Femur (tissue), 1 donor: ENCODE measurements at places on chromosomes 11 and 22.
A peak's percentile ranks its signal among the peaks of the same experiment; 100 is the strongest.

GRCh38 chr11:63720611-63721010 lies 39.3 kb downstream of the RTN3 start:
- DNase-seq: no peak

- DNase-seq: no peak
These were observed 198.8 kb downstream of the HIPK3 start for GRCh38 chr11:33455867-33456463.

DNA sequence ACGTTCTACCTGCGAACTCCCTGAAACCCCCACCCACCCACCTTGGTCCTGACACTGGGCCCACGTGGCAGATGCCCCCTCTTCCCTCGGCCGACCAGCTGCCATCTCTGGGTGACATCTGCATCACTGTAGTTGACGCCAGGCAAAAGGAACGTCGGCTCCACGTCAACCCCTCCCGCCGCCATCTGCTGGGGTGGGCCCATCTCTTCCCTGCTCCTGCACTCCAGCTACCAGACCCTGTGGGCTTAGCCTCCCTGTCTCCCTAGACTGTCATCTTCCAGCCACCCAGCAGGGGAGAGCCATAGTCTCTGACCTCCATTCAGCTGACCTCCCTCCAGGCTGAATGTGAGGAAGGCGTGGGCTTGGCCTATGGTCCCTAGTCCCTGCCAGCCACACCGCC lies 21.4 kb downstream of the CHID1 start:
- DNase-seq: no peak

DNA sequence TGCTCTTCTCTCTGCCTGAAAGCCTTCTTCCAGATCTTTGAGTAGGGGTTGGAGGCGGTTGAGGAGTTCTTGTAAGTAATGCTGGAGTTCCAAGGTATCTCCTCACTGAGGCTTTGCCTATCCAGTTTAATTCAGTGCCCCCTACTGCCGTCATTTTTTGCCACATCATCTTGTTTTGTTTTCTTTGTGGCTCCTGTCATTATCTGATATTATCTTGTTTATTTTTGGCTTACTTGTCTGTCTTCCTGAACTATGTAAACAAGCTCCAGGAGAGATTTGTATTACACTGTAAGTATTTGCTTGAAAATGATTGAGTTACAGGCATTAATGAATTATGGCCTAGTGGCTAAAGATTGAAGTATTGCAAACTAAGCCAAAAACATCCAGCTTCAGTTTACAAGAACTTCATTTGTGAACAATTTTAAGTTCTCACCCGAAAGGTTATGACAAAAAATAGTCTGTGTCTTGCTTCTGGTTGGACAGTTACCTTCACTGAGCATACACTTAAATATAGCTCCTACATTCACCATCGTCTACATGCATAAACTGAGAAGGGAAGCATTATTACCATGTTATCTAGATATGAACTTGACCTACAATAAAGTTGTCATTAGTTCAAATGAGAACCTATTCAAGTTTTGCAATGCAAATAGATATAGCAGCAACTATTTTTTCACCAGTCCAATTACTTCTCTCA lies 154.8 kb downstream of the ARHGAP42 start:
- DNase-seq: no peak

DNA sequence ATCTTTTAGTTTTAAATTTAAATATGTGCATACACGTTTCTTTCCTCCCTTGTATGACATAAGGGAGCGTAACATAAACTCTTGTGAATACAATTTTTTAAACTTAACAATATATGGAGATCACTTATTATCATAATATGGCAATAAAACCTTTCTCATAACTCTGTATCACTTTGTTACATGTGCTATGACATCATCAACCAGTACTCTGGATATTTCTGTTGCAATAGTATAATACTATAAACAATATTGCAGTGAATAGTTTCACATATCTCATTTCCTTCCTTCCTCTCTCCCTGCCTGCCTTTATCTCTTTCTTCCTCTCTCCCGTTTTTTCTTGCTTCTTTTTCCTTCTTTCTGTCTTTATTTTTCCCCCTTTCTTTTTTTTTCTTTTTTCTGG lies 1278.0 kb upstream of the CNTN5 start:
- no peak for DNase-seq

DNA sequence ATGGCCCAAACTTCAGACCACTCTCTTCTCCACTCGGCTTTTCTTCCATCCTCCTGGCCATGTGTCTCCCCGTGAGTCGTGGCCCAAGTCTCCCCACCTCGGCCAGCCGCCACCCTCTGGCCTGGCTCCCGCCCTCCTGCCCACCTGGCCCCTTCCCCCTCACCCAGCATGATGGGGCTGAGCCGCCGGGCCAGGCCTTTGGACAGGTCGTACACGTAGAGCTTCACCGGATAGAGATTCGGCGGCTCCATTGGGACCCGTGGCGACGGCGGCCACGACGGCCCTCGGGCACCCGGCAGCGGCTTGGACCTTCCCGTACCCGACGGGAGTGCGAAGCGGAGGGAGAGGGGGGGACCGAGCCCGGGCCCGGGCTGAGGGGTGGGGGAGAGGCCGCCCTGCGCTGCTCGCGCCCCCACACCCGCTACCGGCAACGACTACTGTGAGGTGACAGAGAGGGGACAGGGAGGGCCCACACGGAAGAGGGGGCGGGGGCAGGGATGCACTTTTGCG lies at the start of gene DESI1:
DESI1 (minus strand) TSS at position 455 of the 510 bp plus-strand sequence; CDS start at position 251, 204 bp downstream.
- DNase-seq: no peak

DNA sequence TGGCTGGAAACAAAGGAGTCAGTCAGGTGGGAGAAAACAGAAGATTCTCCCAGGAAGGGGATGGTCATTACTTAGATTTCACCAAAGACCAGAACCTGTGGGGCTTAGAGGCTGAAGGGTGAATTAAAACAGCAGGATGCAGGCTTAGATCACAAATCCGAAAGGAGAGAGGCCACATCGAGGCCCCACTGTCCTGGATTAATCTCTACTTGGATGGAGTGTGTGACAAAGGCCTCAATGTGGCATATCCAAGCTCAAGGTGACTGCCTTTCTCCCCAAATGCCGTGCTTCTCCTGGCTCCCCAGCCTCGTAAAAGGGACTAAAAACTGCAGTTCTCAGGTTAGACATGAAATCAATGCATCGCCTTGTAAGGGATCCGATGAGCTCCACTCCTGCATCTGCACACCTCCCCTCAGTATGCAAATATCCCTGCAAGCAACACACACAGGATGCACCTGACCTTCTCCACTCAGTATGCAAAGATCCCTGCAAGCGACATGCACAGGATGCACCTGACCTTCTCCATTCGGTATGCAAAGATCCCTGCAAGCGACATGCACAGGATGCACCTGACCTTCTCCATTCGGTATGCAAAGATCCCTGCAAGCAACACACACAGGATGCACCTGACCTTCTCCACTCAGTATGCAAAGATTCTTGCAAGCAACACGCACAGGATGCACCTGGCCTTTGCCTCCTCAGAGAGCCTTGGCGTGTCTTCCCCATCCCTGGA lies 447.4 kb downstream of the BRD1 start:
- DNase-seq: no peak

- DNase-seq: no peak
These were observed 670 bp downstream of the SC5D start for GRCh38 chr11:121293288-121293594.

DNA sequence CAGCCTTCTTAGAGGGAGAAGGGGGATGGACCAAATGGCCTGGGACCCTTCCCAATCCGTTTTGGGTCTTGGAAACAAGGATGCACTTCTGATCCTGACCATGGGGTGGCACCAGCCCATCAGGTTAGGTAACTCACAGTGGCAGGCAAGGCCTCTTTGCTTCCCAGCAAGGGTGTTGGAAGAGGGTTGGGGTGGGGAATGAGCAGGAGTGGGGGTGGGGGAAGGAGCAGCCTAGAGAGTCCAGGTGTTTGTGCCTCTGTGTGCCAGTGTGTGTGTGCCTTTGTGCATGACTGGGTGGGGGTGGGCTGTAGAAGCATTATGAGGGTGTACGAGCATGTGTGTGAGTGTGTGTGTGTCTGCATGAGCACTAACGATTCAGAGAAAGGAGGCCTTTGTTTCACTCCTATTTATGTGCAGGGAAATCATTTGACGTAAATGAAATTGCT lies 213.1 kb downstream of the INSC start:
- DNase-seq: peak; percentile 77

- peak; percentile 24 for DNase-seq
These were observed 19.7 kb upstream of the DNAJB13 start for GRCh38 chr11:73931039-73931645.

DNA sequence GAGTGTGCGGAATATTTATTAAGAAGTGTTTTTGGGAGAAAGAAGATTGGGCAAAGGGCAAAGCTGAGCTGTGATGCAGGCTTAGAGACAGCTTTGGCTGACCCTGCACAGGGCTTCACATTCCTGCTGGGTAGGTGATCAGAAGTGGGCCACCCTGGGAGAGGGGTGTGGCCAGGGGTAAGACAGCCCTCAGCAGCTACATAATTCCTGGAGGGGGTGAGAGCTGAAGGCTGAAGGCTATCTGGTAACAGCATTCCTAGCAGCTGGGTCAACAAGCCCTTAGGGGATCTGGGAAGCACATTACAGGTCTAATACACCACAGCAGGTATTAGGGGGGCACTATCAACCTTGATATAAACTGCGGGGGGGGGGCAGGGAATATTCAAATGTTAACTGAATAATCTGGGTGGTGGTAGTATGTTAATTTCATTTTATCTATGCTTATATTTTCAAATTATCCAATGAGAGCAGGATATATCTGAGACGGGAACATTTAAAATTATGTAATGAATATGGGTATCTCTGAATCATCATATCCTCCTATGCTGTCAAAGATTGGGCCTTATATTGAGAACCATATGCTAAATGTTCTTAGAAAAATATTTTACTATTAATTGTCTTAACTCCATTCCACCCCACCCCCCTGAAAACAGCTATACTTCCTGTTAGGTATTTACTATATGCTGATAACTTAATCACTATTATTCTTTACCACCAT lies 5.9 kb downstream of the OOSP1 start:
- DNase-seq: no peak

GRCh38 chr22:37484480-37485394 lies 1.4 kb downstream of the MFNG start:
- peak; percentile 62 for DNase-seq

GRCh38 chr22:47591709-47592108 lies 829.3 kb downstream of the TBC1D22A start:
- DNase-seq: no peak

DNA sequence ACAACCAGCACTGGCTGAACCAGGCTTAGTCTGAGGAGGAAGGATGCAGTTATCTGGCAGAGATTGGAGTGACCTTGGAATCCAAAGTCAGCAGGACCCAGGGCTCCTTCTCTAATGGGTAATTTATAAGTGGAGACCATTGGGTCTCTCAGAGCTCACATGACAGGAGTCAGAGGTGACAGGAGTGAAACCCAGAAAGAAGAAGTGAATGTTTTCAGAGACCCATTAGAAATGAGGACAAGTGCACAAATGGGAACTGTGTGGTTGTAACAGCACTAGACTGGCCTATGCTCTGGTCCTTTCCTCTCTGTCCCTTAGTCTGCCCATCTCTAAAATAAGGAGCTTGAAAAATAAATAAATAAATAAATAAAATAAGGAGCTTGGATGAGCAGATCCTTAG lies 107.4 kb downstream of the SERGEF start:
- DNase-seq: no peak

GRCh38 chr11:76719686-76720085 lies 49.1 kb upstream of the LRRC32 start:
- no peak for DNase-seq

GRCh38 chr22:29041408-29041807 lies 20.2 kb downstream of the C22orf31 start:
- DNase-seq: no peak

DNA sequence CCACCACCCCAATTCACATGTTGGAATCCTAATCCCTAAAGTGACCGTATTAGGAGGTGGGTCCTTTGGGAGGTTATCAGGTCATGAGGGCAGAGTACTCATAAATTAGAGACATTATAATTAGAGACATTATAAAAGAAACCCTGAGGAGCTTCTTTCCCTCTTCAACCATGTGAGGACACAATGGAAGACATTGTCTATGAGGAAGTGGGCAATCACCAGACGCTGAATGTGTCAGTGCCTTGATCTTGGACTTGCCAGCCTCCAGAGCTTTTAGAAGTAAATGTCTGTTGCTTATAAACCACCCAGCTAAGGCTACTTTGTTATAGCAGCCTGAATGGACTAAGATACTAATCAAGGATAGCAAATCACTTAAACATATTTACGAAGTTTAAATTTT lies 14.8 kb downstream of the GAB2 start:
- DNase-seq: no peak

DNA sequence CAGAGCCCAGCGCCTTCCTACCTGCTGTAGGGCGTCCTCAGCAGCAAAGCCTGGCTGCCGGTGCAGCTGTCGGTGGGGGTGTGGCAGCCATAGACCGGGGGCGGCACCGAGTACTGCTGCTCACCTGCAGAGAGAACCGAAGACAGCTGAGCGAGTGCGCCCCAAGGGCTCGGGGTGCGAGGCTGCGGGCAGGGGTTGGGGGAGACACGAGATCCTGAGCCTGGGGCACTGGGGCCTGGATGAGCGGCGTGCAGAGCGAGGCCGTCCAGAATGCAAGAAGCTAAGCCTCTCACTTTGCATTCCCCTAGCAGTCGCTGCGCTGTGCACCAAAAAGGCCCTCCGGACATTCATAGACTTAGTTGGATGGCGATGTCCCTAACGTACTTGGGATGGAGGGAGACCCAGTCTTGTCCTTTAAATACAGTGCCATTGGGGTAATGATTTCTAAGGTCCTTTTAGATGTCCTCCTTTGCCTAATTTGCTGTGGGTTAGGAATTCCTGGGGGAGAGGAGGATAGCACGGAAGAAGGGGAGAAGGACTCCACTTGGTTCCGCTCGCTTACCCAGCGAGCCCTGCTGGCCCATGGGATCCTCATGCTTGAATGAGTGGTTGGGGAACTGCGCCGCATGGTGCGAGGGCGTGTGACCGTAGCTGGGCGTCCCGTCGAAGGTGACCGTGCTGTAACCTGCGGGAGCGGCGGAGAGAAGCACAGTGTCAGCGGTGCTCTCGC lies 7.2 kb downstream of the WT1 start:
- DNase-seq: no peak

DNA sequence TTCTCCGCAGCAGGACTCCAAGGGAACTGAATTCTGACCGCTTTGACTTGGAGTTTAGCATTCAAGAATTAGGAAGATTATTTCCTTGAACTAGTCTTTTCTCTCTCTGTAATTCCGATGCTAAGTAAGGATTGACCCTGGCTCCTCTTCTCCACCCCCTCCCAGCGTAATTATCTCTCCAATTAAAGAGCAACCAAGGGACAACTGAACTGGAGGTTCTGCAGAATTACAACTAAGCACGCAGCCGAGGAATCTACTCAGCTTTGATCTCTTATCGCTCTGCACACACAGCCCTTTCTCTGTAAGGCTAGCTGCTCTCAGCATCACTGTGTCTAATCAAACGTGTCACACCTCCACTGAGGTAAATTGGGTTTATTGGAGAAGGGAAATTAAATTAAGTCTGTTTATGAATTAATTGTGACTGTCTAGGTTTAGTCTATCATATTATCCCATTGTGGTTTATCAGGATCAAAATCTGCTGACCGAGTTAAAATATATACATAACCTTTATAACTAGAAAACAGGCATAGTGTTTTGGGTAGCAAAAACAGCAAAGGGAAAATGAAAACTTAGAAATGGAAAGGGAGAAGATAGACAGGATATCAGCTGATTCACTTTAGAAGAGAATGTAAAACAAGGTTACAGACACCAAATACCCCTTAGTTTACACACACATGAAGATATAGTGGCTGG lies 241.3 kb upstream of the LARGE1 start:
- no peak for DNase-seq

GRCh38 chr11:49505231-49505630 lies 296.8 kb upstream of the FOLH1 start:
- DNase-seq: no peak

- DNase-seq: no peak
These were observed 1.7 kb downstream of the SHISA8 start for GRCh38 chr22:41913040-41913719.
